Stimulated activated CD8-positive, alpha-beta memory T cell treated with anti-CD3 and anti-CD28 coated beads, Interleukin-4, amount 100 ng/mL, for 1 hour (primary cell): ENCODE measurements at places on chromosomes 5 and 9.

DNA sequence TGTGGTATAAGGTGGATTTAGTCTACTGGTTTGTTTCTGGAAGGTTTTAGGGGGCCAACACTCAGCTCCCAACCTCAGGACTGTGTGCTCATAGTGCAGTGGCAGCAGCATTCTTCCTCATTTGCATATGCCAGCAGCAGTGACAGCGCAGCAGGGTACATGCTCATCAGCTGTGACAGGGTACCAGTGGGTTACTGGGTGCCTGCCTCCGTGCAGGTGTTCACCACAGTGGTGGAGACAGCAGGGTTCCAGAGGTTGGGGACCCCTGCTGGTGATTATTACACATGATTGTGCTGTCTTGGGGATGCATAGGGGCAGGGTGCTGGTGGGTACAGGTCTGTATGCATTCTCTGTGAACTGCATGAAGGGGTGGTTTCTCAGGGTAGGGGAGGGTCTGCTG, 45.5 kb upstream of the IFNE start:
- DNase-seq = no peak

- DNase-seq = no peak
Measured at GRCh38 chr9:101579711-101580545, 14.8 kb downstream of the PPP3R2 start.

DNA sequence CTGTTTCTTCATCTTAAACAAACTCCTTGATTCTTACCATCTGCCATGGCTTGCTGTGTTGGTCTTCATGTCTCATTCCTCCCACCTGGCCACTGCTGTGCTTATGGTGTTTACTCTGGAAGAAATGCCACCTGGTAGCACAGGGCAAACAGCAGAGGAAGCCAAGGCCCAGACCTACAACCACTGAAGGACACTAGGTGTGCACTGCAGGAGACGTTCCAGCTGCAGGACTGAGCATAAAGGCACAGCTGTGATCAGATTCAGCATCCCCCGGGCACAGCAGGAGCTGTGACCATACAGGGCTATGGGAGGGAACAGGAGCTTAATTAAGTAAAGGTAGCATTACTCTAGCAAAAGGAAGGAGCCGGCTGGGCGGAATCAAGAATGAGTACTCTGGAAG, 12.6 kb upstream of the GNAQ start:
- DNase-seq = no peak

DNA sequence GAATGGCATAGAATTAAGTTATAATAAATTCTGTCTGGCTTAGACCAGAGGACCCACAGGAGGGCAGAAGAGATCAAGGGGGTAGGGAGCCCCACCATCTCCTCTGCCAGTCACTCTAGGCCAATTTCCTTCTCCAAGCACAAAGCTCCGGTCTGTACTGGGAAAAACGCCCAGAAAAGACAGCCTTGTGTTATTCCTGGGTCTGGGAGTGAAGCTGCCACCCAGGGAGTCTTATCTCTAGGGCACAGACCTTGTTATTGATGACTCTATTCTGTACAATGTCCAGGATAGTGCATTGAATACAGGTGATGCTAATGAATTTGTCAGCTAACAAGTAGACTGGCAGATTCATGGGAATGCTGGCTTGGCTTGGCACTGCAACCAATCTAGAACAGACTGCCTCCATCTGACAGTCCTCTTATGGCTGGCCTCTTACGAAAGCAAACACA, 60.7 kb downstream of the MED27 start:
- no peak for DNase-seq

GRCh38 chr5:41686767-41687166, 176.4 kb upstream of the PLCXD3 start:
- DNase-seq = no peak

DNA sequence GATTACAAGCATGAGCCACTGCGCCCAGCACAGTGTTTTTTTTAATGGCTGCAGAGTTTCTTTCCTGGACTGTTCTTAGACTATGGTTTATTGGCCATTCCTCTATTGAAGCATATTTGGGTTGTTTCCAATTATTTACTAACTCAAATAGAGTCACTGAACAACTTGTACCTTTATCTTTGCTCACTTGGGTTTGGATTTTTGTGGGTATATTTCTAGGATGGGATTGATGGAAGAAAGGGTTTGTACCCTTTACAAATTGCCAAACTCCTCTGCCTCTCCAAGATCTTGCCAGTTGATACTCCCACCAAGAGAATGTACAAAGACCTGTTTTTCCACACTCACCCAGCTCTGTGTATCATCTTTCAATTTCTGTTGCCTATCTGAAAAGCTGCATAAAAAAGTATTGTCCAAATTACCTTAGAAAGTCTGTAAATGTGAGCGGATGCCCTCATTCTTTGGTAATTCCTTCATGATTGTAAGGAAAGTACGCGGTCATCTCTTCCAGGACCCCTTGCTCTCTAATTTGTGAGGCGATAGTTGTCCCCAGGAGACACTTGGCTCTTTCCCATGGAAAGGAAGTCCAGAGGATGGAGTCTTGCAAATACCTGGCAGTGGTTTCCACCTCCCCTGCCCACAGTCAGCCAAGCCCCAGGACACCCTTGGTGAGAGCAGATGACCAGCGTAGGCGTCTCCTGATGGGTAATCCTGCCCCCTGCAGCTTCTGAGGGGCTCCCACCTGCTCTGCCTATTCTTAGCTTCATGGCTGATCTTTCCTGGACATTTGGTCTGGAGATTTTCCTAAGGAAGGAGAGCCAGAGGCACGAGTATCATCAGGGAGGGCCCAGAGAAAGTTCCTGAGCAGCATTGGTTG, 33.0 kb downstream of the ARHGEF37 start:
- DNase-seq = no peak

- DNase-seq = no peak
Measured at GRCh38 chr9:129910628-129911567, 75.6 kb downstream of the USP20 start.

- DNase-seq = no peak
Measured at GRCh38 chr5:66881480-66882161, 285.4 kb downstream of the MAST4 start.

DNA sequence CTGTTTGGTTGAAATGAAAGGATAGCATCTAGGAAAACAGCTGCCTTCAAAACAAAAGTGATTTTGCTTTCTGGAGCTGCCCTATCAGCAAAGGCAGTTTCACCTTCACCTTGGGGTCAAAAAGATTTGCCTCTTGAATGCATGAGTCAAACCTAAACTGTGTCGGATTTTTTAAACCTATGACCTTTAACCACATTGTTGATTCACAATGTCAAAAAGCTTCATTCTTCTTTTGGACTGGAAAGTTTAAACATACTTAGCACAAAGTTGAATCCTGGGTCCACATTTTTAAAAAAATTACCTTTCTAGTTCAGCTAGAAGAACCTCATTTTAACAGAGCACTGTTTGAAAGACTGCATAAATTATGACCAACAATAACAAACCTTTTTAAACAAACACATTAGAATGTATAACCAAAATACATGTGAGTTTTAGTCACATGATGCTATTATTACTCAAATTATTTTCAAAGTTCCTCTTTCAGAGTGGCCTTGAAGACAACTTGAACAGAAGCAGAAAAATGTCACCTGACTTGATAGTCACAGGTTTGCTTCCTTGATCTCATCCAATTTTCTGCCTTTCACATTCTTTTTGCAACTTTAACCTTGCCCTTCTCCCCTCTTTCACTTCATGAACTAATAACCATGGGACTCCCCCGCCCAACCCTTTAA, 109.7 kb upstream of the LHFPL2 start:
- no peak for DNase-seq

GRCh38 chr5:153987301-153987700, 51.4 kb downstream of the FAM114A2 start:
- DNase-seq = no peak

DNA sequence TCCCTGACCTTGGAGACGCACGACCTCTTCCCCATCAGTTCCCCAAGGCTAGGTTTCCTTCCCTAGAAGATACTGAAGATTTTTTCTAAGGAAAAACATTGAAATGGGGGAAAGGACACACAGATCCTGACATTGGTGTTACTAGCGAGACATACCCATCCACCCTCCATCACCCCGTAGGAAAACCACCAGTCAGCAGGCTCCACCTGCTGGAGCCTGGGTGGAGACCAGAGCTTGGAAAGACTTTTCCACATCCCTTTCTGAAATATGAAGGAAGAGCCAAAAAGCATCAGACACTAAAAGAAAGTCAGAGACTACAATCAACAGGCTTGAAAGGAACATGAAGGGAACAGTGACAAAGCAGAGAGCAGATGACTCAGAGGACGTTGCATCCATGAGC, 638.0 kb downstream of the IRX1 start:
- DNase-seq = no peak

DNA sequence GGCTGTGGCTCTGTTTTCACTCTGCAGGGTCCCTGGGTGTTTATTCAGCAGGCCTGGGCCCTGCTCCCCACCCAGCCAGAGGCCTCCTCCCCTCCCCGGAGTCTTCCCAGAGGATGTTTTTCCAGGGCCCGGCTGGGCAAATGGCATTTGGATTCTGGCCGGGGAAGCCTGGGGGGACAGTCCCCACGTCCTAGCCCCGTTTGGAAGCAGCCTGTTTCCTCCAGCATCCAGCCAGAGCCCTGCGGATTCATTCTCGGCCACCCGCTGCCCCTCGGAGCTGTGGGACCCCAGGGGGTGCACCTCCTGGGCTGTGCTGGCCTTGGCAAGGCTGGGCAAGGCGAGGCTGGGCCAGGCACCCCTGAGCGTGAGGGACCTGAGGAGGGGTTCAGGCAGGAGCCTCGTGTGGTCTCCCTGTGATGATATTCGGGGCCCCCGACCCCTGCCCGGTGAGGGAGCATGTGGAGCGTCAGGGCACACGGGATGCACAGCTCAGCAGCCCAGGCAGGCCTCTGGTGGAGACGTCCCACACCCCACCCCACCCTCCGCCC, 48.8 kb upstream of the EGFL7 start:
- DNase-seq = no peak

- DNase-seq = no peak
Measured at GRCh38 chr5:24135536-24135935, 509.2 kb downstream of the CDH10 start.

- DNase-seq = no peak
Measured at GRCh38 chr9:35903049-35903448, 3.0 kb upstream of the HRCT1 start.

DNA sequence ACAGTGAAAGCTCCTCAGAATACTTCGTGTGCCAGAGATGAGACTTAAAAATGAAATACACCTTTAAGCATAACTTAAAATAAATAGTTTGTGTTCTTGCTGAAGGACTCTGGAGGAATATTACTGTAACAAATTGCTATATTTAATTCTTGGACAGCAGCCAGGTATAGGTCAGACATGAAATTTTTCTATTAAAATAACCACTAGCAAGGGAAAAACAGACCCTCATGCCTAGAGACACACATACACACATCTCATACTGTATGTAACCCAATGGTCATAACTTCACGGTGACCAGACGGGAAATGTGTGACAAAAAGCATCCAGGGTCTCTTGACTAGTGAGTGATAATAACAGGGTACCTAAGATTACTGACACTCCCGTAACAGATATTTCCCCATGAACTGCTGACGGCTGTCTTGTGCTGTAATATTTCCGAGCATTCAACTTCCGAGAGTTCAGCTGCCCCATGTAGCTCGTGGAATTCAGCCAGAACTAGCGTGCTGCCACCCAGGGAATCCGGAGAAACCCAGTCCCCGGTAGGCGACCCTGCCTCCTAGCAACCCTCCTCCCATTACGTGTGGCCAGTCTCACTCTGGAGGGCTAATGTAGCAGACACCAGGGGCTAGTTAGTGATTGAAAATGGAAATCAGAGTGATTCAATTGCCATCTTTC, 2295.1 kb upstream of the WWC1 start:
- DNase-seq = no peak
